ENCODE measurements at places on chromosomes 11 and 22. TPM values are rescaled to one million over a fixed set of nuclear protein-coding genes. Genes with fewer than 3 reads are reported as not detected.
A peak's percentile ranks its signal among the peaks of the same experiment; 100 is the strongest.

- DNase-seq: no peak
Measured at GRCh38 chr11:131886201-131886600, 515.8 kb downstream of the NTM start.

DNA sequence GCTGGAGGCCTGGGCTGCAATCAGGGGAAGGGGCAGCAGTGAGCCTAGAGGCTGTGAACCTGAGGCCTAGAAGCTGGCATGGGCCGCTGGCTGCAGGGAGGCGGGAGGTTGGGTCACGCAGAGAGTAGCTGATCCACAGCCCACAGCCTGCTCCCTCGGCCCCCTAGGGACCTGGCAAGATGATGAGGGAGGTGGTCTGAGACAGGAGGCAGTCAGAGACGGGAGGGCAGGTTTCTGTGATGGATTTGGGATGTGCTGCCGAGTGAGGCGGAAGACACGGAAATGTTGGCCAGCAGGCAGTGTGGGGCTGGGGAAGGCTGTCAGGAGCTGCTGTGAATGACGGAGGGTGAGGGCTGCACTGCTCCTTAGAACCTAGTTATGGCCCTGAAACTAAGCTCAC lies 22.7 kb downstream of the LRFN4 start:
- DNase-seq: no peak

DNA sequence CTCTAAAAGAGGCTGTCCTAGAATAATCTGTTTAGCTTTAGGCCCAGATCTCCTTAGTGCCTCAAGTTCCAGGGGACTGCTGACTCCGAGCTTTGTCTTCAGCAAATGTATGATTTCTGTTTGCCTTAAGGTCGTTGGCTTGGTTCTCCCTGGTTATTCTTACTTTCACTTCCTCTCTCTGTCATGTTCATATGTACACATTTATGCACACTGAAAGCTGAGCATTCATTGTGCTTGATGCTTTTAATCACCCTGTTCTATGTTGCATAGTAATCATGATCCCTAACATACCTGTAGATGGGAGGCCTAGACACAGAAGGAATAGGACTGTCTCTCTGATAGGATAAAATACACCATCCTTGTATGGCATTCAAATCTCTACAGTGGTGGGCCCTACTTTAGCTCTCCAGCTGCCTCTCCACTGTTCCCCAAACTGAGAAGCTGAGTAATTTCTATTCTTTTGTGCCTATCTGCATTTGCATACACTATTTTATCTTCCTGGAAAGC lies 7.2 kb downstream of the PPFIBP2 start:
- peak; percentile 16 for DNase-seq

DNA sequence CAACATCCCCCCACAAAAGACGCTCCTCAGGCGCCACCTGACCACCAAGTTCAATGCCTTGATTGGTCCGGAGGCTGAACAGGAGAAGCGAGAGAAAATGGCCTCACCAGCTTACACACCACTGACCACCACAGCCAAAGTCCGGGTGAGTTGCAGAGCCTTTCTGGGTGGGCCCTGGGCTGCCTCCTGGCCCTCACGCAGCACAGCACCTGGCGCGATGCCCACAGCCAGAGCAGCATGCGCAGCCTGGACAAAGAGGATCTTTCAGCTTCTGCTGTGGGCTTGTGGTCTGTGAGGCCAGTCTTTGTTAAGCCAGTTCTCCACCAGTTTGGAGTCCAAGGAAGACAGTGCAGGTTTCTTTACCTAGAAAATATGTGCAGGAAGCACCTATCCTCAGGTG lies 21.6 kb downstream of the CYB5R2 start:
- DNase-seq: no peak

HBD gene
- total RNA-seq: 1.1 TPM

CASP1 gene
- 38.5 TPM for total RNA-seq

GRCh38 chr11:6693342-6694228 lies 10.4 kb upstream of the MRPL17 start:
- DNase-seq: no peak

Measured in lung (tissue), 17 donors.